ENCODE measurements at places on chromosomes 6 and 20.

GRCh38 chr20:50332491-50332980 is 141.9 kb downstream of the CEBPB start:
- no peak for DNase-seq

DNA sequence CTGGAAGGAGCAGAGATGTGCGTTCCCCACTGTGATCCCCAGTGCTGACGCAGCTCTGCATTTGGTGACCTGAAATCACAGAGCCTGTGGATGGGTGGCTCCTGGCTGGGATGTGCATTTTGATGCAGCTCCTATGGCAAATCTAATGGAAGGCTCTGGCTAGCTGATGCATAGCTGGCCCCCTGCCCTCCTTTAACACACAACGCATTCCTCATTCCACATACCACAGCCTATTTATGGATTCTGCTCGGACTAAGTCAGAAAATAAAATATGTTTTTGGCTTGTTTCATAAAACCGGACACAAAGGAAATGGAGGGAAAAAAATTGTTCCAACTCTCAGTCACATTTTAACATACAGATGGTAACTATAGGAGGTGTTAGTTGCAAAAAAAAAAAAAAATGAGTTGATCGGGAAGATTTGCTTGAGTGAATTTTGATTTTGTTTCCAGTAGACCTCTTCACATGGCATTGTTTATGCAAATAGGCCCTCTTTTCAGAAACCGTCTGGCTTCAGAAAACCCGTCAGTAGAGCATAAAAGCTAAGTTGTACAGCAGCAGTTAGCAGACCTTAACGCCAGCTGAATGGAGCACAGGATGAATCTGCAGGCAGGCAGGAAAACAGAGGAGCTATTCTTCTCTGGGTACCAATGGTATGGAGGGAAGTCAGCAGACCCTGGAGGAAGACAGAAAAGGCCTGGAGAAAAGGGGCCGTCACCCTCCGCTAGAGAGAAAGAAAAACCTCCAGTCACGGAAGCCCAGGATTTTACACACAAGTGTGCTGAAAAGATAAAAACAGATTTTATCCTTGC is 215.4 kb downstream of the HDGFL1 start:
- peak; percentile 64 for DNase-seq

- no peak for DNase-seq
These were observed 9.2 kb downstream of the BEND3 start for GRCh38 chr6:107106165-107106564.

- no peak for DNase-seq
These were observed 21.5 kb downstream of the PKIB start for GRCh38 chr6:122631571-122632249.

GRCh38 chr20:1291191-1291741 is 25.2 kb downstream of the SNPH start:
- no peak for DNase-seq

GRCh38 chr20:3173610-3174441 is 477 bp upstream of the LZTS3 start:
- DNase-seq: no peak

- DNase-seq: peak; percentile 10
These were observed 43.7 kb upstream of the RAB23 start for GRCh38 chr6:57265755-57266221.

DNA sequence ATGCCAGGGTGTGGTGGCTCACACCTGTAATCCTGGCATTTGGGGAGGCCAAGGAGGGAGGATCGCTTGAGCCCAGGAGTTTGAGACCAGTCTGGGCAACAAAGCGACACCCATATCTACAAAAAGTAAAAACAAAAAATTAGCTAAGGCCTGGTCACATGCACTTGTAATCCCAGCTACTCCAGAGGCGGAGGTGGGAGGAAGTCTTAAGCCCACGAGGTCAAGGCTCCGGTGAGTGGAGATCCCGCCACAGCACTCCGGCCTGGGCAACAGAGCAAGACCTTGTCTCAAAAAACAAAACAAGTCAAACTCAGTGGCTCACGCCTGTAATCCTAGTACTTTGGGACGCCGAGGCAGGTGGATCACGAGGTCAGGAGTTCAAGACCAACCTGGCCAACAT is 35.6 kb downstream of the SRSF3 start:
- DNase-seq: no peak

- DNase-seq: no peak
These were observed 185.5 kb upstream of the AKAP12 start for GRCh38 chr6:151054306-151054705.

DNA sequence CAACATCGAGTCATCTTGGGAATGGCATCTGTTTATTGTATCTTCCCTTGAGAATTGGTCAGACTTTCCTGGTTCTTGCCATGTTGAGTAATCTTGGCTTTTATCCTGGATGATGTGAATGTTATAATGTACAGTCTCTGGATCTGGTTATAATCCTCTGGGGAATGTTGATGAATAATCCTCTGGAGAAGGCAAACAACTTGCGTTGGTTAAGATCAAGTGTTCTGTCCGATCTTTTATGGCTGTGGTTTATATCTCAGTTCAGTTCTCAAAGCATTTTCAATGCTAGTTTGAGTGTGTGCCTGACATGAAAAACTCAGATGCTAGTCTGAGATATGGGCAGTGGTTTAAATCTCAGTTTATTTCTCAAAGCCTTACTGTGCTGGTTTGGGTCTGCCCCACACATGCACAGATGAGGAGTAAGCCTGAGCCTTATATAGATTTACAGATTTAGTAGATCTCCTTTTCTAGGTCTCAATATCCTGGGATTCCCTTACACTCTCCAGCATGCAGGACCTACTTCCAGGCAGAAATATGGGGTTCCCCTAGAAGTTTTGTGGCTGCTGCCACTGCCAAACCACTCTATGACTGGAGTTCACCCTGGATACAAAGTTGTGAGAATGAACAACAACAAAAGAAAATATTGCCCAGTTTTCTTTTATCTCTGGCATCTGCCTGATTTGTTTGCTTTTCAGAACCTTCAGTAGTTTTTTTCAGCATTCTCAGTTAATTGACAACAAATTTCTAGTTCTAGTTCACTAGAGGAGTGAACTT is 191.8 kb upstream of the MAN1A1 start:
- DNase-seq: peak; percentile 30

GRCh38 chr20:59515013-59515905 is 89.1 kb upstream of the PHACTR3 start:
- DNase-seq: peak; percentile 58

DNA sequence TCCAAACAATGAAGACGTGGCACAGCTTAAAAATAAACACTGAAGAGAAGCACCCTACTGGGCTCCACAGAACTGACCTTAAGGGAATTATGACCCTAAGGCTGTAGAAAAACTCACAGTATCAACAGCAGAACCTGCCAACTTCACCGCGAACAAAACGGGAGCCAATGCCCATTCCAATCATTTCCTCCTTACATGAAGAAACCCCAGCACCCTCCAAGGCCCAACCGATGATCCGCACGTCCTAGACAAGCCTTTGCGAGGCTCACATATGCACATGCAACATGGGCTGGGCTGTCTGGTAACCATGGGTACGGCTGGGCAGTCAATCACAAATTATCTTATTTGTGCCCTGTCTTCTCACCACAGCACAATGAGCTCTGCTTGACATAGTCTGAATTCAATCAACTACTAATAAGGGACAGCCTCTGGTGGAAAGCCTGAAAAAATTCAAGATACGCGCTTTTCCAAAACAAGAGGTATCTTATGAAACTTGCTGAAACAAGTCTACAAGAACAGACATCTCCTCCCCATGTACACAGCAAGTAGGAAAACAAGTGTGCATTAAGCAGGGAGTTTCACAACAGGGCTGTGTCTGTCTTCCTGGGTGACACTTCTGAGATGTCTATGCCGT is 1.7 kb downstream of the DIDO1 start:
- DNase-seq: no peak

DNA sequence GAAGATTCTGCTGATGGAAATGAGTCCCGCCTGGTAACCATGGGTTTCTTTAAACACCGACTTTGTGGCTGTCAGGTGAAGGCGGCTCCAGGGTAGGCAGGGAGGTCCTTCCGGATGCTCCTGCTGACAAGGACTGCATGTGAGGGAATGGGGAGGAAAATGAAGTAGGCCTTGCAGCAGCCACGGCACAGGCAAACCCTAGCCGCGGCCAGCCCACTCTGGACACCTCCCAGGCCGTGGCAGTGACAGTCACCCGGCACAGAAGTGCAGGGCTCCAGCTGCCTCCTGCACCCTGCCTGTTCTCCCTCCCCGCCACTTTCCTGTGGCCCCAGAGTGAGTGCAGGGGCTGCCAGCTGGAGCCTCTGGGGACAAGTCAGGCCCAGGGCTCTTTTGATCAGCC is 21.0 kb downstream of the BPIFB1 start:
- DNase-seq: no peak

- DNase-seq: no peak
These were observed 46.1 kb upstream of the ADGRF5 start for GRCh38 chr6:46967826-46968349.

DNA sequence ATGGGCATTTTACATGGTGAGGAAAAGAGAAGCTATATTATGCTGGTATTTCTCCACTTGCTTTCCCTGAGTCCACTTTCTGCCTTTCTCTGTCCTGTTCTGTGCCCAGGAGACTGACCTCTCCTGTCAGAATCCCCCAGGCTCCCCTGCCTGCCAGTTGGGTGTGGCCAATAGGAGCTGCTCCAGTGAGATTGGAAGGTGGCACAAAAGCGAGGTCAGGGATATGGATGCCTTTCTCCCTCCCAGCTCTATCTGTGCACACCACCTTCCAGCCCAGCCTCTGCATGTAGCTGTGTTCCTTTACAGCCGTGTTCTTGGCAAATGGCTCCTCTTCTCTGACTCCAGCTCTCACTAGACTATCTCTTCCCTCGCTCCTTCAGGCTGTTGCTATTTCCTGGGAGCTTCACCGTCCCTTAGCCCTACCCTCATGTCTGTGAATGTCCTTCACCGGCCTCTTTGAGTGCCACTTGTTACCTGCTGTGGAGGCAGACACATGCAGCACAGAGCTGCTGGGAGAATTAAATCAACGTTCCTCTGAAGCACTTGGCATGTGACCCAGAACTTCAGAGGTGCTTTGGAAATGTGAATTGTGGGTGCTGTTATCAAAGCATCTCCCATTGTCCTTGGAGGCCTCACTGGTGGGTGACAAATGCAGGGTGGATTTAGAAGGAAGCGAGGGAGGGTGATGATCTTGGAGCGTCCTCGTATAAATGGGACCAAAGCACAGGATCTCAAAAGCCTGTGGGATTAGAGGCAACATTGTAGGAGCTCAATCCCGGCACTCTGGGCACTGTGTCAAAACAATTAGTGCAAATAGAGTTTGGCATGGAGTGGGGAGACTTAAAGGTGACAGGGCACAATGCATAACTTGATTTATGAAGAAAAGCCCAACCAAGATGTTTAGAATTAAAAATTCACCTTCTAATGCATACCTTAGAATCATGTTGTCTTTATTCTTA is 28.9 kb upstream of the RALGAPA2 start:
- DNase-seq: peak; percentile 61

DNA sequence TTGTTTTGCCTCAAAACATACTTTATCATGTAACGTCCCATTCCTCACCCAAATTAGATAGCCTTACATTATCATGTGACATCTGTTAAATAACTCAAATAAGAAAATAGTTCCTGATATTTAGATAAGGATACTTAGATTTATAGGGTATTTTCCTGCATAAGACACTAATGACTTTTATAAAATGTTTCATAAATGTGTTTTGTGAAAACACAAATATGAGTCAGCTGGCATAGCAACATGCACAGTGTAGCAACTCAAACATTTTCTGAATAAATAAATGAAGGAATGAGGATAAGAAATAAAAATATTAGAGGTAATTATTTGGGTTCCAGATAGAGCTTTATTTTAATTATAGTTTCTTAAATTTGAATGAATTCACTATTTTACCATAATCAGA is 460.4 kb upstream of the PLCB4 start:
- DNase-seq: no peak

DNA sequence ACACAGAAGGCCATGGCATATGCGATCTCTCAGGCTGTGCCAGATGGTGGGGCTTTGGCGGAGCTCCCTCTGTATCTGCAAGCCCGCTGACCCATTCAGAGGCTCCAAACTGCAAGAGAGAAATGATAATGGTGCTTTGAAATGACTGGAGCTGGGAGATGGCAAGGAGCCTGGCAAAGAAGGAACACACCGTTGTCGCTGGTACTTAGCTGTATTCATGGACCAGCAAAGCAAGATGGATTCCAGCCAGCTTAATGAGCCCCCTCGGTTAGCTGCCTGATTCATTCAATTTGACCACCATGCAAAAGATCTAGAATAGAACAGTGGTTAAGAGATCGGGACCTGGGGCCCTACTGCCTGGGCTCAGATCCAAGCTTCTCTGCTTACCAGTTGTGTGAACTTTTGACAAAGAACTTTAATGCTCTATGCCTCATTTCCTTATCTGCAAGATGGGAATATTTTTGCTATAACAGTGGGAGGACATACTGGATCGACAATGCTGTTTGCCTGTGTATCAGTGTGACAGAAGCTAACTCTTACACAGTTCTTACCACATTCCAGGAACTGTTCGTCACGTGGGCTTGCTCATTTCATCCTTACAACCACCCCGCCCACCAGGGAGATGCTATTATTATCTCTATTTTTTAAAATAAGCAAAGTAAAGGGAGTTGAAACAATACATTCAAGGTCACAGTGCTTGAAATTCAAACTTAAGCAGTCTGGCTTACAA is 317.8 kb upstream of the SULF2 start:
- peak; percentile 98 for DNase-seq

DNA sequence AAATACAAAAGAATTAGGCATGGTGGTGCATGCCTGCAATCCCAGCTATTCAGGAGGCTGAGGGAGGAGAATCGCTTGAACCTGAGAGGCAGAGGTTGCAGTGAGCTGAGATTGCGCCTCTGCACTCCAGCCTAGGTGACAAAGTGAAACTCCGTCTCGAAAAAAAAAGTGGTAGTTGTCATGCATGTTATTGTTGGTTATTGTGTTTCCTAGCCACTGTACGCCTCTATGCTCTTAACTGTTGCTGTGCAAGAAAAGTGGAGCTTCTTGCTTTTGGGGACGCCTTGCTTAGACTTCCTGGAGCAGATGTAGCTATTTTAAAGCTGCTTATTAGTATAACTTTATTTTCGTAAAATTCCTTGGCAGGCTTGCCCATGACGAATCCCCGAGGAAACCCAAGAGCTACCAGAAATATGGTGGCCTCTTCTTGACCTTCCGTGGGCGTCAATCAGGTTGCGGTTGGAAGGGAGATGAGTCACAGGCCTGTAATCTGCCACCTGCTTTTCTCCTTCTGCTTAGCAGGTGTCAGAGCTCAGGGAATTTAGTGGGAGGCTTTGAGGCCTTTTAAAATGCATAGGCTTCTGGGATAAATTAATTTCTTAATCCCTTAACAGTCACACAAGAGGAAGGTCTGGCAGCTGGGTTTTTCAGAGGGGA is 17.3 kb downstream of the GABRR2 start:
- no peak for DNase-seq

GRCh38 chr6:107409942-107410341 is 49.4 kb downstream of the PDSS2 start:
- no peak for DNase-seq
